Posterior vena cava (tissue), 2 donors: ENCODE measurements at places on chromosomes 5 and 9. TPM values are rescaled to one million over a fixed set of nuclear protein-coding genes. Genes with fewer than 3 reads are reported as not detected.

GRCh38 chr5:152551061-152551460, 146.0 kb upstream of the NMUR2 start:
- DNase-seq: no peak

DNA sequence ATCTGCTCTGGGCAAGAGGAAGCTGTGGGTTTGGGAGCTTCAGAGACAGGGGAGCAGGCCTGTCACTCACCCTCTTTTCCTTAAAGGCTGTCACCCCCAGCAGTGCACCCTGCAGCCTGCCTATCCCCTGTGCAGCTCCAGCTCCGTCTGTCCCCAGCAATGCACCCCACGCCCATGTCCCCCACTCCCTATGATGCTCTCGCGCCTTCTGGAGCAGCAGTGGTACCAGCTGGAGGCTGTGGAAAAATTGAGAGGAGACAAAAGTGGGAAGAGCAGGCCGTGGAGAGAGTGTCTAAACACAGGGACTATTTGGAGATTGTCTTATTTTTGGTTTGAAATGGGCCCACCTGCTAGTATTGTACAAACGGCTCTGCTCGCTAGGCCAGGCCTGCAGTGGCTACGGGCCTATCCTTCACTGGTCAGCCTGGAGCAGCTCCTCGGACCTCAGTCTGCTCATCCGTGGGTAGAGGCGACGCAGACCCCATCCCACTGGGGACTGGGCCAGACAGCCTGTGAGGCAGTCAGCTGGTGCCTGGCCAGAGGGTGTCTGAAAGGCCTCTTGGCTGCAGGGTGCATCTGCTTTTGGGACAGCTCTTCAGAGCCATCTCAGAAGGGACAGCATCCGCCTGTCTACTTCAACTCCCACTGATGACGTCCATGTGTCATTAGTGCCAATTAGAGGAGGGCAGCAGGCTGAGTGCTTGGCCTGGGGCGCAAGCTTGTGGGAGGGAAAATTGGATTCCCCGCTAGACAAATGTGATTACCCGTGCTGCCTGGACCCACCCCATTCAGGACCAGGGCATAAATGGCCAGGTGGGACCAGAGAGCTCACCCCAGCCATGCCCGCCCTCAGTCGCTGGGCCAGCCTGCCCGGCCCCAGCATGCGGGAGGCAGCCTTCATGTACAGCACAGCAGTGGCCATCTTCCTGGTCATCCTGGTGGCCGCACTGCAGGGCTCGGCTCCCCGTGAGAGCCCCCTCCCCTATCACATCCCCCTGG, at the start of gene DBH:
Gene DBH, plus strand, starts transcription at position 831 of the 999 bp plus-strand sequence. Its CDS starts 9 bp downstream, at position 840.
- DNase-seq: no peak

DNA sequence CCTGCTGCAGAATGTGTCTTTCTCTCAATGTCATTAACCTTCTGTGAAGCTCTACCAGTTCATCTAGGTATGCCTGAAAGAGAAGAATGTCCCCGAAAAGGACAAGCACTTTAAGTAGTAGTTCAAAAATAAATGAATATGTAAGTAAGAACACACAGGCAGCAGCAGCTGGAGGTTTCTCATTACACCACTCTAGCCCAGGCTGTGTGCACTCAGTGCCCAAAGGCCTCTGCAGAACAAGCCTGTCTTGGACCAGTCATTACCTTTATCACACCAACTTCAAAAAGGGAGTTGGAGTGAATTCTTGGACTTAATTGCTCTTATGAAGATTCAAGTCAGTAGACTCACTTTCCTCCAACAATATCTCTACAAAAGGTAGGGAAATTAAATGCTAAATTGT, 268.8 kb downstream of the MLLT3 start:
- no peak for DNase-seq

DNA sequence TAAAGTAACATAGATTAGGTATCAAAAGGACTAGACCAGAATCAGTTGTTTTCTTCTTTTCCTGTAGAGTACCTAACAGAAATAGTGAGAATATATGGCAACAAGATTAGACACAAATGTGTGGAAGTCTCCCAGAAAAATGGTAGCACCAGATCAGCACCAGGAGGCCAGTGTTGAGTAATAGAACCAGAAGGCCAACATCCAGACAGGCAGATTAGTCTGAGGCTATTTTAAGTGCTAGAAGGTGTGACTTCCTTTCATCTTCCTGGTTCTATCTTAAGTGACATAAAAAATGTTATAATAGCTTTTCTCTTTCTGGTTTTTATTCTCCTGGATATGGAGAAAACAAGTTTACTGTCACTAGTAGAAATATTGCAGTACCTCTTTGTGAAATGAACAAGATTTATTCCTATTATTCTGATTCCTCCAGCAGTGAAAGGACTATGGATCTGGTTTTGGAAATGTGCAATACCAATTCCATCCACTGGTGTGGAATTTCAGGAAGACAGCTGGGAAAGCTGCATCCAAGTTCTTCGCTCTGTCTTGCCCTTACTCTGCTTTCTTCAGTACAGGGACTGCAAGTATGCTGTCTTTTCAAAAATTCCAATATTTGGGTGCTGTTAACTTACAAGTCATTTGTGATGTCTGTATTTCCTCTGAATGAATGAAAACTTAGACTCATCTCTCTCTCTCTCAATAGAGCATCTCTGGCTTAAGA, 39.1 kb downstream of the SHLD3 start:
- no peak for DNase-seq

GRCh38 chr9:131977109-131977838, 102.4 kb downstream of the MED27 start:
- DNase-seq: no peak

DNA sequence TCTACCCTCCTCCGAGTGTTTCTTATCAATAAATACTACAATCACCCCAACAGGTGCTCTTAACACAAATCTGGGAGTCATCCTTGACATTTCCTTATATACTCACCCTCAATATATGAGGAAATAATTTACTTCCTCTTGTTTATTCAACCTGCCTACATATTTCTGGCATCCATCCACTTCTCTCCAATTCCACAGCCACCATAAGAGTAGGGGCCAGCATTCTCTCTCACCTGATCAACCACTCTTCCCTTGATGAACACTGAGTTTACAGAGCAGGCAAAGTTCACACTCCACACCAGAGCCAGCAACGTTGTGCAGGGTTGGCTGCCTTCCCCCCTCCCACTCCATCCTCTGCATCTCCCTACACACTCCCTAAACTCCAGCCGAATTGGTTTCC, 904.3 kb upstream of the DMAC1 start:
- no peak for DNase-seq

DNA sequence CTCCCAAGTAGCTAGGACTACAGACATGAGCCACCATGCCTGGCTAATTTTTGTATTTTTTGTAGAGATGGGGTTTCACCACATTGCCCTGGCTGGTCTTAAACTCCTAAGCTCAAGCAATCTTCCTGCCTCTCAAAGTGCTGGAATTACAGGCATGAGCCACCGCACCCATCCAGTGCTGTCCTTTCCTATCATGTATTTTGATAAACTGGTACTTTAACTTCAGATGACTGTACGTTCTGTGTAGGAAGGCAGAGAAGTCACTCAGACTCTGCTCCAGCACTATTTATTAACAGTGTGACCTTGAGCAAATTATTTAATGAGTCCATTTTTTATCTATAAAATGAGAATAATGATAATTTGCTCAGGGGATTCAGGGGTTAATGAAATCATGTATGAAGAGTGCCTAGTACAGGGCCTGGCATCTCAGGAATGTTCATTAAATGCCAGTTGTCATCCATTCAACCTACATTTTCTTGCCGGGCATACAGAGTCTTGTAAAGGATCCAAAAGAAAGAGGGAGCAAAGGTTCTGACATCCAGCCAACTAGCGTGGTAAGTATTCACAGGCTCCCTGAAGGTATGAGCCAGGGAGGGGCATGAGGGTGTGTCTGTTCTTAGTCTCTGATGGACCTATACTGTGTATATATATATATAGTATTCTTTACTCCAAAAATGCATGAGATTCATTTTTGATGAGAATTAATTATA, 201.9 kb downstream of the PBX3 start:
- no peak for DNase-seq

- DNase-seq: peak; percentile 35
These were observed 49.1 kb upstream of the EXOC3 start for GRCh38 chr5:393846-394275.

DNA sequence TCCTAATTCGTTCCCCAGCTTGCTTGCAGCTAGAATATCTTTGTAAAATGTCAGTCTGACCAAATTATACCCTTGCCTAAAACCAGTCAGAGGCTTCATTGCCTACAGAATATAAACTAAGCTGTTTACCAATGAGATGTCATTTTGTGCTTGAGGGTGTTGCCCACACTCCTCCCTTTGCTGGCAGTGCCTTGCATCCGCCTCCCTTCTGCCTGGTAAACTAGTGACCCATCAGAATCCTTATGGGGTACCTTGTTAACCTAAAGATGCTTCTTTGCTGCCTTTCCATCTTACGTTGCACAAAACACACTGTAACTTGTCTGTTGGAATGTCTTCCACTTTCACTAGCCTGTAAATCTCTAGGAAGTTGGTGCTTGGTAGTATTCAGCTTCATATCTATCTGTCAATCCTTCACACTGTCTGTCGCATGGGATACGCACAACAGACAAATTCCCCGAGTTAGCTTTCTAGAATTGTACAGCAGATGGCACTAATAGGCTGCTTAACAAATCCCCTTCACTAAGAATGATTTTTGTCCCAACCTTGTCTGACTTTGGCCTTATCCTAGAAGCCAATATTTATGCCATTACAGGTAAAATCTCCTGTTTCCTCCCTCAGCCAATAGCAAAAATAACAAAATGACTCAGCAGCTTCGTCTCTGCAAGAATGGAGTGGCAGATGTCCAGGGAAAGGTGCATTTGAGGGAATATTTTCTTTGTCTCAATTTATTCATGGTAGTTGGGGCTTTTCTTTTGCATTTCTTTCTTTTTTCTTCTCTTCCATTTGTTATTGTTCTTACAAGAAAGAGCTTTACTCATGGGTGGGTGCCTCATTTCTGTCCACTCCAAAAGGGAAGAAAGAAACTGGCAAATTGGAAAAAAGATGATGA, 3.0 kb downstream of the NUDT2 start:
- DNase-seq: no peak

DNA sequence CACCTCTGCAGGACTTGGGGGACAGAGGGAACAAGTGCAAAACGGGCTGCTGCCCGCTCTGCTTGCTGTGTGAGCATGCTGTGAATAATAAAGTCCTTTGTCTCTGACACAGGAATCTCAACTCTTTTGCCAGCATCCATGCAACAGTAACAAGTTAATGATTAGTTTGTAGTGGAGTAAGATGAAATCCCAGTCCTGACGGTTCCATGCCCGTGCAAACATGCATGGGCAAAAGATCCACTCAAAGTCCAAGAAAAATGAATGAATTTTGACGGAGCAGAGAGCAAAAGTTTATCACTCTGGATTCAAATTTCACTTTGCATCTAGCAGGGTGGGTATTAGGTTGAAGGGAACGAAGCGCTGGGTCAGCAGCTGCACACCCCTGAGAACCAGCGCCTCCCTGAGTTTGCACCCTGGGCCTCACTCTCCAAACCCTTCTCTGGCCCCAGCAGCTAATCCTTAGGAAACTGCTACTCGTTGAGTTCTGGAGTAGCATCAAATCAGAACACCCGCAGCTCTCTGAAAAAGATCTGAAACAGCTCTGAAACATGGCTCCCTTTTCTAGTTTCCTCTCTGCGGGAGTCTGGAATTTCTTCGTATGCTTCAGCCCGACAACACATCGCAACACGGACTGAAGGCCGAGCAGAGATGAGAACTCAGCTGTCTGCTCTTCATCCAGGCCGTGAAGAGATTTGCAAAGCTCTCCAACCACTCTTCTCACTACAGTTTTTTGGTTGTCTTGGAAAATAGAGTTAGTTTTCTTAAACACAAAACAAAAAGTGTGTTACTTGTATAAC, 45.6 kb upstream of the RUFY1 start:
- peak; percentile 36 for DNase-seq

DNA sequence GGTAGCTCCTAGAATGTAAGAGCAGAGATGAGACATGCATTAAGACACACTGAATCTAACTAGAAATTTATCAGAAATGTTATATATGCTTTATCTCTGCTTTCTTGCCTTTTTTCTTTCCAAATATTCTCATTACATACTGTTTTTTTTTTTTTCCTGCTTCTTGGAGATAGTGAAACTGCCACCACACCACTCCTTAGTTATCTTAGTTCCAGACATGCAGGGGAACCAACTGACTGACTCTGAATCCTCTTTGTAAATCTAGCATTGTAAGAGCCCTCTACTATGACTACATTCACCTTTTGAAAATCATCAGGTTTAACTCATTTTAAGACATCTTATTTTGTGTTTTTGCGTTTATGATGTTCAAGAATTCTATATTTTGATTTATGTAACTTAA, 181.3 kb upstream of the ST8SIA4 start:
- DNase-seq: no peak

BARX1 gene
- not detected for total RNA-seq

LEAP2 gene
- total RNA-seq: 0.48 TPM

SEMA5A gene
- 34.1 TPM for total RNA-seq

SPATA31A3 gene
- not detected for total RNA-seq

SLC27A4 gene
- total RNA-seq: 22.3 TPM

NTRK2 gene
- 19.2 TPM for total RNA-seq

DUSP1 gene
- 1,411 TPM for total RNA-seq

CD74 gene
- 566 TPM for total RNA-seq

C5orf58 gene
- not detected for total RNA-seq

PCDHA9 gene
- total RNA-seq: 0.14 TPM
